ENCODE measurements at places on chromosomes 2 and 18.

DNA sequence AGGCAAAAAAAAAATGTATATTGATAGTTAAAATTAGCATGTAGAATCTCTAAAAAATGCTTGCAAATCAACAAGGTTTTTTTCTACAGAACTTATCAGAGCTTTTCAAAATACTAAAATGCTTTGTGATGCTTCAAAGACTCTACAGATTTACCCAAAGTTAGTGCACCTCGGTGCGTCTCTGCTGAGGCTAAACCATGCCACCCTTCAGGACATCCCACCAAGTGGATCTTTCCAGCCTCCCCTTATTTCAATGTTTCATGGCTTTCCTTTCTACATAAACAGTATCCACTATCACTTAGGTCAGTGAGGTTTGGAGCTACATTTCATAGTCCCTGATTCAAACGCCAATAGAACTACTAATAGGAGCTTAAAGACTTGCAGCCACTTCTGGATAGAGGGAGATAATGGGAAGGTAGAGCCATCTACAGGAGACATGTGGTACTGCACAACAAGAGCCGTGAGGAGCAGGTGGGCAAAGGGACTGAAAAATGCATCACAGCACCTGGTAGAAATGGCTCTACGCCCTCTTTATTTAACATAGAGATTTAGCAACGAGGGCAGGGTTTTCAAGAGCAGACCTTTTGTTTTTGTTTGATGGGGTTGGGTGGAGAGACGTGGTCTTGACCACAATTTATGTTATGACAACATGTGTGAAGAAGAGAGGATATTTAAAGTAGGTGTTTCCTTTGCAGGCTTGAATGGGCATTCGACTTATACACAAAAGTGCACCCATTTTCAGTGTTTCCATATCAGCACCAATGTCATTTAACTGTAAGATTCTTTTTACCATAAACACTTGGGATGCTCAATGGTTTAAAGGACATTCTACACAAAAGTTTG lies 56.1 kb upstream of the SLC35G4 start:
- no peak for DNase-seq

GRCh38 chr2:240782221-240782885 lies 37.7 kb downstream of the KIF1A start:
- no peak for DNase-seq

- no peak for DNase-seq
Observed at GRCh38 chr18:13283746-13284145, 65.2 kb downstream of the LDLRAD4 start.

- no peak for DNase-seq
Observed at GRCh38 chr2:211329421-211329820, 773.0 kb downstream of the CPS1 start.

DNA sequence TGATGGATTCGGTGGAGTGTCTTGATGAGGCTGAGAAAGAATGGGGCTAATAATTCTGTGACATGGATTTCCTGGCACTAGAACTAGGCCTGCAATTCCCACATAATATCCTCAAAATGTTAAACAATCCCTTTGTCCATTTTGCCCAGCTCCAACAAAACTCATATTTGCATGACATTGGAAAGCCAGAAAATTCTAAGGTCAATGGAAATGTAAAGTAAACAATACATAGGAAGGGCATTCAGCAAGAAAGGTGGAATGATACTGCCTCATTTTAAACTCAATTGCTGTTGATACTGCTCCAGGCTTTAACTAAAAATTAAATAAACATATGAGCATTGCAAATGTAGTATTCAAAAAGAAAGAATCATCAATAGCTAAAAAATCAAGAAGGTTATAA lies 434.8 kb upstream of the SLC8A1 start:
- DNase-seq = no peak

DNA sequence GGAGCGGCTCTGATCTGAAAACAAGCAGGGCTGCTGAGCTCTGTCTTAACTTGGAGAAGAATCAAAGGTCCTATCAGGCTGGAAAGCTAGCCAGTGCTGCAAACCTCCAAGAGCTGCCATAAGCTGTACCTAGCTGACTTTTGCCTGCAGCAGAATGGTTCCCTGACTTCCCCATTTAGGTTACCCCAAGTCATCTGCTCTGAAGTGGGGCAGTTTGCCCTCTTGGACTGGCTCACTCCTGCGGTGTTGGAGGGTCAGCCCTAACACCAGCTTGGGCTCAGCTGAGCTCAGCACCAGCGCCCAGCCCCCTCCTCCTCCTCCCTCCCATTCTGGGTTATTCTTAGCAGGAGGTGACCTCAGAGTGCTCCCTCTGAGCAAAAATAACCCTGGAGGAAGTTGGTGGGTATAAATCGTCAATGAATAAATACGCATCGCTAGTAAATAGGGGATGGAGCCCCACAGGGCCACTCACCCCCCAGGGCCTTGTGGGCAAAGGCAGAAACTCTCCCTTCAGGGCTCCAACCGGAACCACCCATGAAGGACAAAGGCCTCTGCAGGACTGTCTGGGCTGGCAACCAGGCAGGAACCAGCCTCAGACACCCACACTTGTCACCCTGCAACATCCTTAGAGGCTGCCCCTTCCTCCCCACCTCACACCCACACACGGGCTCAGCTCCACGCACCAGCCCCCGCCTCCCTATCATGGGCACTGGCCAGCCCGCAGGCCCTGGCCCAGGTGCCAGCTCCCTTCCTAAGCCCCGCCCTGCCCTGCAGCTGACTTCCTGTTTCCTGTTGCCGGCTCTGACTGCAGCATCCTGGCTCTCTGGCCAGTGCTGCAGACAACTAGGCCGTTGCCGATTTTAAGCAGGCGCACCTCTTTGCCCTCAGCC lies 46.9 kb downstream of the DNMT3A start:
- DNase-seq = peak; percentile 42

GRCh38 chr18:5309888-5310470 lies 14.5 kb upstream of the ZBTB14 start:
- no peak for DNase-seq

DNA sequence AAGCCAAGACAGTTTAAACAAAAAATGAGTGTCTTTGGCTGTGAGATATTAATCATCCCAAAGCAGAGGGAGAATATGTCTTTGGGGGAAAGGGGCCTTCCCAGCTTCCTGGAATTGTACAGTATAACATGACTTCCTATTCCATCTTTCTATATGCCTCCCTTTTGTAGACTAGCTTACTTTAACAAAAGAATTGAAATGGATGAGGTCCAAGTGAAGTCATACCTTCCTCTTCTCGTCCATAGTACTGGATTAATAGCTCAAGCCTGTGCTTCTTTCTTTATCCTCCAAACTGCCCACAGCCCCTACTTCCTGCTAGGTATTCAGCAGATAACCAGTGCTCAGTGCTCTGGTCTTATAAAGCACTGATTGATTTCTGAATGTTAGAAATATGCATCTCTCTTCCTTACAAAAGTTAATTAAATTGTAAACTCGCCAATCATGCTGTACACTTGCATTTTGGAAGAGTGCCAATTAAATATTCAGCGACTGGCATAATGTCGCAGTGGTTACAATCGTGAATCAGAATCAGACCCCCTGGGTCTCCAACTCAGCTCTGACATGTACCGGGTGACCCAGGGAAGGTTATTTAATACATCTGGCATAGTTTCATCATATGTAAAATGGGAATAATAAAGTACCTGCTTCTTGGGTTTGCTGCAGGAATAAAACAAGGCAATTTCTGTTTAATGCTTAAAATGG lies 325.1 kb downstream of the RND3 start:
- DNase-seq = no peak

GRCh38 chr2:33598561-33599174 lies 431 bp downstream of the FAM98A start:
- DNase-seq = no peak

DNA sequence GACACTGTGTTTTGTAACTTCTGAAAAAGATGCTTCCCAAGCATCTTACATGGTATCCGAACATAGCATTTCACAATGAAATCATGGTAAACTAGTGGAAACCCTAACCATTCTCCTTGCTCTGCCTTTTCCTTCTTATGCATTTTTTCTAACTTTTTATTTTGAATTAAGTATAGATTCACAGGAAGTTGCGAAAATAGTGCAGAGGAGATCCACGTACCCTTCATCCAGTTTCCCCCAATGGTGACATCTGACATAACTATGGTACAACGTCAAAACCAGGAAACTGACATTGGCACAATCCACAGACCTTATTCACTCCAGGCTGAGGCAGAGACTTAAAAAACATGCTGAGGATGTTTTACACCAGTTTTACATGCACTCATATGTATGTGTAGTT lies 38.3 kb downstream of the AAK1 start:
- no peak for DNase-seq

GRCh38 chr2:224769489-224769888 lies 53.3 kb upstream of the CCDC195 start:
- no peak for DNase-seq

- DNase-seq = no peak
Observed at GRCh38 chr18:24543795-24544498, 83.5 kb downstream of the HRH4 start.

- DNase-seq = no peak
Observed at GRCh38 chr2:140589696-140590095, 1541.1 kb downstream of the LRP1B start.

- no peak for DNase-seq
Observed at GRCh38 chr2:99679518-99679917, 189.7 kb upstream of the REV1 start.

All from stimulated activated CD8-positive, alpha-beta memory T cell treated with anti-CD3 and anti-CD28 coated beads, Interleukin-2, amount 100 ng/mL, for 1 hour (primary cell).